Stimulated activated CD4-positive, alpha-beta T cell treated with anti-CD3 and anti-CD28 coated beads, TNF-alpha, amount 100 ng/mL, for 48 hours (primary cell): ENCODE measurements at places on chromosomes 1 and 21.

DNA sequence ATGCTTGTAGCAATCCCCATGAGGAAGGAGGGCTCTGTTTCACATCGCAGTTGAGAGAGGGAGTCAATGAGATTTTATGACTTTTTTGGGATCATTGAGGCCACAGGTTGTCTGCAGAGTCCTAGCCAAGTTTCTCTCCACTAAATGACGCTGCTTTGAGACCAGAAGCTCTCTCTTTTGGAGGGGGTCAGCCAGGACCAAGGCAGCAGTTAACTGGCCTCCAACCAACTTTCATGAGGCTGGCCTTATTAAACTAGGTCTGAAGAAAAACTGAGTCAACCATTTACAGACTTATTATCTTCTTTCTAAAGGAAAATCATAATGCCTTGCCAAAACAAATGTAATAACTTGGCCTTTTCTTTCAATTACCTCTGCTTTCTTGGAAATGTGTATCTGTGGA lies 8.6 kb downstream of the WLS start:
- no peak for DNase-seq

- no peak for DNase-seq
Observed at GRCh38 chr1:7579831-7580804, 191.0 kb upstream of the VAMP3 start.

DNA sequence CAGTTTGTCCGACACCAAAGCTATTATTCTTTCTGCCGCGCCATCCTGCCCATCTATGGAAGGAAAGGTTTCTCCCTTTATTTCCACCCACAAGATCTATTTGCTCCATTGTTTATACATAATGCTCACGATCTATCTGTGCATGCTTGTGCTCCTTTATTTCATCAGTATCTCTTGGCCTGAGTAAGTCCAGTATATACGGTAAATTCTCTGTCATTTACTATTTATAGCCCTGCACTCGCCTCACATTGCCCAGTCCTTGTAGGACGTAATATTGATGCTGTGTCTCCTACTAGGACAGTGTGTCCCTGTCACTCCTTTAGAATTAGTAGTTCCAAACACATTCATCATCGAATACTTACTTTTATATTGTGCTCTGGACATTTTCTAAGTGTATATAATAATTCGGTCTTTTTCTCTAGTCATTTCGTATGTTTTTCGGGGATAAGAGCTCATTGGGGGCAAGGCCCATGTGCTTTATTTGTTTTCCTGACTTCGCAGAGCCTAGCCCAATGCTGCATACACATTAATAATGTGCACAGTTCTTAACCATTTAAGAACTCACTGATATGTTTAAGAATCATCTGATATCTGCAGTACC lies 3.1 kb upstream of the NID1 start:
- no peak for DNase-seq

GRCh38 chr21:20086508-20086907 lies 911.7 kb upstream of the NCAM2 start:
- no peak for DNase-seq

- DNase-seq: no peak
Observed at GRCh38 chr1:110017792-110018191, 16.6 kb upstream of the STRIP1 start.

GRCh38 chr1:184242507-184242943 lies 144.3 kb upstream of the C1orf21 start:
- DNase-seq: no peak

DNA sequence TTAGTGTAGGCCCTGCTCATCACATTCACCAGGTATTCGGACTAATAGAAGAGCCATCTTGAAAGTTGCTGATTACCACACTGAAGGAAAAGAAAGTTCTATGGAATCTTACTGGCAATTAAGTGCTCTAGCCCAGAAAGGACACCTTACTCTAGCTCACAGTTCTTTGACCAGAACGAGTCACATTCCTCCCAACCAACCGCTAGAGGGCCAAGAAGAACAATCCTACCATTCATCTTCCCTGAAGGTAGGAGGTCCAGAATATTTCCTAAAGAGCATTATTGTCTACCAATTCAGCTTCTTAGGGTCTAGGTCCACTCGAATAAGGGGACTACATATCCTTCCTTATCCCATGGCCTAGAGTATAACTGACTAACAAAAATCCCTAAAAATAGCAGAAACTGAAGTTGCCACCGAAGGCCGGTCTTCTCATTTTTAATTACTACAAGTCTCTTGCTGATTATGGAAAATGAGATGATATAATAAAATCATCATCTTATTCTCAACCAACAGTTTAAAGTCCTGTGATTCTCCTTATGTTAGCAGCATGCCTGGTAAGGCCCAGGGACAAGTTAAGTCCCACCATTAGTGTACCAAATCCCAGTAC lies 2.7 kb upstream of the FMO1 start:
- no peak for DNase-seq
